ENCODE measurements at places on chromosomes 16 and 17.

GRCh38 chr17:2266865-2267228 is 36.7 kb downstream of the SMG6 start:
- peak; percentile 35 for DNase-seq

DNA sequence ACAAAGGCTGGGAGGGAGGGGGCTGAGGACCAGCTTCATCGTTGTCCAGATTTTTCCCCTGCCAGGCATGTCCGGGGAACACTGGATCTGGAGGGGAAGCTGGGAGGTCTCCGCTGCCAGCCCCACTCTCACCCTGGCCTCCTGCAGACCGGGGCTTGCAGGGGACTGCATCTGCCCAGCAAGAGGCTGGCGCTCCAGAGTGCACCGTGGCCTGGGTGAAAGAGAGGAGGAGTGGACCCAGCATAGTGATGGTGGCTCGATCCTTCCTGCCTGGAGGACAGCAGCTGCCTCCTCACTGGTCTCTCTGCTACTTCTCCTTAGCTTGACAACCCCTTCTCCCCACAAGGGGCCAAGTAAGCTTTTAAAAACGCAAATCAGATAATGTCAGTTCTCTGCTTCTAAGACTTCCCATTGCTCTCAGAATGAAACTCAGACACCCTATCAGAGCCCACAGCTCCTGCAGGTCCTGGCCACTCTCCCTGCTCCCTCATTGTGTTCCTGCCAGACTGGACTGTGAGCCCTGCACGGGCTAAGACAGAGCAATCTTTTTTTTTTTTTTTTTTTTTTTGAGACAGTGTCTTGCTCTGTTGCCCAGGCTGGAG is 15.0 kb downstream of the CPNE2 start:
- no peak for DNase-seq

DNA sequence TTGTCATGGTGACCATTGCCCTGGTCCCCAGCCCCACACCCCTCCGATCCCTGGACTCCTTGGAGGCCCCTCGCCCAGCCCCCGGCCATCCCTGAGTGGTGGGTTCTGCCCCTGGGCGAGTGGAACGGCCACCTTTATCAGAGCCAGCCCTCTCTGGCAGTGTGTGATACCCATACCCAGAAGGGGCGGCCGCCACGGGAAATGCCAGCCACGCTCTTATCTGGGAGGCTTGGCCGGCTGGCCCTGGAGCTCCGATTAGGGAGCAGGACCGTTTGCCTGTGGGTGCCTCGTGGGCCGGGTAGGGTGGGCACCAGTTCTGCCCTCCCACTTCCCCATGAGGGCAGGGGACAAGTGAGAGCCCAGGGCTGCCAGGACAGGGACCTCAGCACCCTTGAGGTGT is 58.3 kb upstream of the ZC3H18 start:
- DNase-seq: no peak

DNA sequence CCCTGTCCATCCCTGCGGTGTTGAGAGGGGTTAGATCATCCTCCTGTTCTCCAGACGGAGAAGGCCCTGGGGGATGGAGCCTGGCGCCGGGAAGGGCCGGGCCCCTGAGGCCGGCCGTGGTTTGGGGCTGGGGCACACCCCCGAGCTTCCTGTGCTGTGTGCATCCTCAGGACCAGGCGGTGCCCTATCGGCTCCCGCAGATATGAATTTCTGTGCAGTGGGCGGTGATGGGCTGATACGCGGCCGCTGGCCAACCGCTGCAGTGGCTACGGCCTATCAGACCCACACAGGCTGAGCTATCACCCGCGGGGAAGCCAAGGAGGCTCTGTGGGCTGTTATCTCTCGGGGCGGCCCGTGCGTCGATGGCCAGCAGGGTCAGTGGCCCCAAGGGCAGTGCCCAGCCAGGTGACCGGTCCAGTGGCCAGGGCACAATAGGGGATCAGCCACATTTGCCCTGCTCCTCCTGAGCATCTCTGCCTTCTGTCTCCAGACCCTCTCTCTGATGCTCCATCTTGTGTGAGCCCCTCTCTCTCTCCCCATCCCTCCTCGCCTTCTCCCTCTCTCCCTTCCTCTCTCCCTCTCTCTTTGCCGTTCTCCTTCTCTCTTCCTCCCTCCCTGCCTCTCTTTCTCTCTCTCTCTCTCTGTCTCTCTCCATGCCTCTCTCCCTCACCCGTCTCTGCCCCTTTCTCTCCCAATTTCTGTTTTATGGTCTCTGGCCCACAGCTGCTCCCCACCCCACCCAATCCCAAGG is 38.7 kb downstream of the ZFPM1 start:
- DNase-seq: no peak

DNA sequence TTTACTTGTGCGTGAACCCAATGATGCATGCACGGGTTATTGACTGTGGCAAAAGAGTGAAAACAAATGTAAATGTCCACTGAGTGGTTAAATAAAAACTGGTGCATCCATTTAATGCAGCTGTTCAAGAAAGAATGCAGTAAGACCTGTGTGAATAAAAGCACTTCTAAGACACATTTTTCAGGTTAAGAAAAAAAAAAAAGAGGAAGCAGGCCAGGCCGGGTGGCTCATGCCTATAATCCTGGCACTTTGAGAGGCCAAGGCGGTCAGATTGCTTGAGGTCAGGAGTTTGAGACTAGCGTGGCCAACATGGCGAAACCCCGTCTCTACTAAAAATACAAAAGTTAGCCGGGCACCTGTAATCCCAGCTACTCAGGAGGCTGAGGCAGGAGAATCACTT is 11.8 kb downstream of the CNGB1 start:
- no peak for DNase-seq

DNA sequence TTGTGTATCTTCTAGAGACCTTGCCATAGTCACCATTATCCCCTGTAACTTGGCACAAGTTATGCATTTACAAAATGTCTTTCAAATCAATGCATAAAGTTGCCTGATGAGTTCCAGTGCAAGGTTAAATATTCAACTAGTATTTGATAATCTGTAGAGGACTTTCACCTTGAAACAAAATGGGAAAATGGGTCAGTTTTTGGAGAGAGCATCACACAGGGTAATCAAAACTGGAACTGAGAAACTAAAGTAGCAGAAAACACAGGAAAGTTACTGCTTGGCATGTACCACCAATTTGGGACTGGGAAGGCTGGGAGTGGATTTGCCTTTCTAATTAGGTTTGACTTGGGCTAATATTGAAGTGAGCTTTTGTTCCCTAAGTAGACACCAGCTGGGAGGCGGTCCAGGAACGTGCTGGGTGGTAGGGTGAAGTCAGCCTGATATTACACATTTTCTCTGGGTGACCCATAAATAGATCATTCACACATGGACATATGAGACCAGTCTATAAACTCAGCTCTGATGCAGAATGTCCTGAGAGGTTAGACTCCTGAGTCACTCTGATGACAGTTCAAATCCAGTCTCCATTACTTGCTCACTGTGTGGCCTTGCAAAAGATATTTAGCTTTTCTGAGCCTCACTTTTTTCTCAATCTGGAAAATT is 152.3 kb downstream of the PCTP start:
- DNase-seq: no peak

- no peak for DNase-seq
These were observed 536.0 kb downstream of the CDH13 start for GRCh38 chr16:83162791-83163190.

DNA sequence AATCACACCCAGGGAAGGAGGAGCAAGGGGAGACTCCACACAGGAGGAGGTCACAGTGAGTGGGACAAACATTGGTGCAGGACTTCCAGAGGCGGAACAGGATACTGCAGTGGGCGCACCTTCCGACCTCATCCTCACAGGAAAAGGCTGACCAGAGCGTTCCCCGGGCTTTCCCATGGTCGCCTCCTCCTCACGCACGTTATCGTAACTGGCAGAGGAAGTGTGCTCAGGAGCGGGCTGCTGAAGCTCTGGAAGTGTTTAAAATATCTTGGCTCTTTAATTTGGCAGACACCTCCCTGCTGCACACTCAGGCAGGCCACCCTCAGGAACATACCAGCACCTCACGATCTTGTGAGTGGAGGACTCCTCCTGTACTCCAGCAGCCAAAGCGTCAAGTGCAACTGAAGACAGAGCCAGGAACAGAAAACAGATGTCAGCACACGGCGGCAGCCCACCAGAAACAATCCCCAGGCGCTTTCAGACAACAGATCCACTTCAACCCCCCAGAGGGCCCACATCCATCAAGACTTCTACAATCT is 17.5 kb downstream of the FANCA start:
- no peak for DNase-seq

DNA sequence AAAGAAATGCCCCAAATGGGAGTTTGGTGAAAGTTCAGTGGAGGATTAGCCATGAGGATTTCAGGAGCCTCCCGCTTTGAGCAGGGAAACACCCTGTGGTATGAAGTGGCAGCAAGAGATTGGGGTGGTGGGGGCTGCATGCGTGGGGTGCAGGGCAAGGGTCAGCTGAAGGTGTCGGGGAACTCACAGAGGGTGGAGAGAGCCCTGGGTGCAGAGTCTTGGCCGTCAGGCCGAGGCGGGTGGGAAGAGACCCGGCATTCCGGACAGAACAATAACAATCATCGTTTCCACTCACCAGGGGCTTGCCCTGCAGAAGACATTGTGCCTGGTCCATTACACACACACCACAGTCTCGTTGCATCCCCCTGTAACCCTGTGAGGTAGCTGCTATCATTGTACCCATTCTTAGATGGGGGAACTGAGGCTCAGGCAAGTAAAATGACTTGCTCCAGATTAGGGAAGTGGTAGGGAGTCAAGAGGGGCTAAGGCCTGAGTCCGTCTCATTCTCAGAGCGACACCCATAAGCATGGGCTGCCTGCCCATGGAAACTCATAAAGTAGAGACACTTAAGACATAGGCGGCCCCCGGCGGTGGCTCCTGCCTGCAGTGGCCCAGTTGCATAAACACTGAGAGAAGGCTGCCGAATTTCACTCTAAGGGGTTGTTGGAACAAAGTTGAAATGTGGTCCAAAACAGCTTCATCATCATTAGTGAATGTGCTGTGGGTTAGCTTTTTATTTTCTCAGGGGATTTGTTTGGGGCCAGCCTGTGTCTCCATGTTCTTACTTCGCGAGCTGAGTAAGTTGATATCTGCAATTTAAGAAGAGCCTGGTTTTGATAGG is 93.3 kb downstream of the CMIP start:
- no peak for DNase-seq

DNA sequence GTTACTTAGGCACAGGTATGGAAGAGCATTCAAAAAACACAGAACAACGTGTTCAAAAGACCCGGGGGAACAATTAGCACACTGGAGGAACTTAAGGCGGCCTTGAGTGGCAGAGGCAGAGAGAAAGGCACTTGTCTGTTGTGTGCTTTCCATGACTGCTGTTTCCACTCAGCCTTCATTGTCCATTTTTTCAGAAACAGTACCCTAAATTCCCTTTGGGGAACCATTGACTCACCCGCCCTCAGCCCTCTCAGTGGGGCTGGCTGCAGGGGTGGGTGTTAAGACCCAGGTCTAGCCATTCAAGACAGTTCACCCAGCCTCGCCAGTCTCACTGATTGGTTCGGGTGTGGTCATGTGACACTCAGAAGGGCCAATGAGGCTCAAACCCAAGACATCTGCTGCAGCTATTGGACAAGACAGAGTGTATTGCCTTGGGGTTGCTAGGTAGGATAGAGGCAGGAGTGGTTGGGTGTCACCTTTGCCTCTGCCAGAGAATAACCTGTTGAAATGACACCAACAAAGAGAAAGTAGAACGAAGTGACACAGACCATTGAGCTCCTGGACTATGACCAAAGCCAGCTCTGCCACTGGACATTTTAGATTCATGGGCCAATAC is 19.6 kb upstream of the CEP20 start:
- peak; percentile 91 for DNase-seq

GRCh38 chr17:15380446-15380845 is 39.0 kb upstream of the TEKT3 start:
- DNase-seq: no peak

DNA sequence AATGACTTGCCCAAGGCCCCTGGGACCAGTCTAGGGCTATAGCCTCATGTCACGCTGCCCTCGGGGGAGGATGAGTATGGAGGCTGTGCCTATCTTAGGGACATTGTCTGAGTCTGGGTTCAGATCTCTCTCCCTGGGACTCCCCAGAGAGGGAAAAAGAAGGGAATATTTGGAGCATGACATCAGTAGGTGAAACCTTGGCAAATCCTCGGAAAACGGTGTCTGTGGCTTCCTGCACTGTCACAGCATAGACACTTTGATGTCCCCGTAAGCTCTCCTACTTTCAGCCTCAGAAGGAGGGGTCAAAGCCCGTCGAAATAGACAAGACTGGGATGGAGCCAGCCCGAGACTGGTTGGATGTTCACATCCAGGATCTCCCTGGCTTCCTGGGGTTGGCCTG is 11.3 kb downstream of the MEOX1 start:
- DNase-seq: no peak

DNA sequence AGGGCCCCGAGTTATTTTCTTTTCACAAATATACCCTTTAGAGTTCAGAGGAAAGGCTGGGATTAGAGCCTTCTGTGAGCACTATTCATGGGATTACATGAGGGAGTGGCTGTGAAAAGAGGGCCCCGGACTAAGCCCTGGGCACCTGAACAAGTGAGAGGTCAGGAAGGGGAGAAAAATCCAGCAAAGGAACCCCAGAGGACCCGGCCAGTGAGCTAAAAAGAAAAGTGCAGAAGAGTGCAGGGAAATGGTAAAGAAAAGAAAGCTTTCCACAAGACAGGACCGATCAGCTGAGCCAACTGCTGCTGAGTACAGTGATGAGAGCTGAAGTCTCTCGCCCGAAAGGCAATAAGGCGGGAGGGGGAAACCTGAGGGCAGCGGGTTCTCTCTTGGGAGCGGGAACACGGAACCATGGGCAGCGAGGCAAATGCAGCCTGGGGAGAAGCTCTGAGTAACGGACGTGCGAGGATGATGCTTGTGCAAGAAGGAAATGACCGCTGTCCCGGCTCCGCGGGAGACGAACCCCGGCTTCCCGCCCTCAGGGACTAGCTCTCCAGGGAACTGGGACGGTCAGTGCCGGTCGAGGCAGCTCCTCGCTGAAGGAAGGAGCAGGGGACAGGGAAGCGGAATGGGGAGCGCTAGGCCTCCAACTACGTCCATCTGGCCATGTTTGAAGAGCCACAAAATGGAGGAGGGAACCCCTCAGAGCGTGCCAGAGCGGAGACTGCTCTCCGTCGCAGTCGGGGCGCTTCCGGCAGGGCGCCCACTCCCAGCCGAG is 665 bp upstream of the ALDH3A2 start:
- DNase-seq: no peak

- DNase-seq: peak; percentile 35
These were observed at the start of gene TNFRSF12A for GRCh38 chr16:3020247-3020603. Gene TNFRSF12A, plus strand, starts transcription at chr16:3020368. Its CDS starts 30 bp downstream, at chr16:3020398.
